Karpas-422 (cell line): ENCODE measurements at places on chromosomes 1 and 21.
A peak's percentile ranks its signal among the peaks of the same experiment; 100 is the strongest.

GRCh38 chr1:99461499-99461898, 184.4 kb upstream of the PALMD start:
- no peak for DNase-seq

GRCh38 chr1:17648457-17649145, 106.5 kb upstream of the ACTL8 start:
- no peak for DNase-seq

DNA sequence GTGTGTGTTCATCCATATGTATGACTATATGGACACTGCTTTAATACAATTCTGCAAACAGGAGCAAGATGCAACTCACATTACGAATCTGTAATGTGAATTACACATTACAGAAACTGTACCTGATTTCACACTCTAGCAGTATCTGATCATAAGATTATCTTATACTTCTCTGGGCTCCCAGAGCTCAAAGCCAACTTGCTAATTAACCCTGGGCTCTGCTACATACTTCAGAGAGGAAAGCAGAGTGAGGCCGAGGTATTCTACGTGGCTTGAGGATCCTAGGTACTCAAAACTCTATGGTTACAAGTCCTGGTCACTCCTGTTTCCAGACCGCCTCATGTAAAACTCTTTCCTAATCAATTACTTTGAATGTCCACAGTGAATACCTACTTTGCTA, 149.2 kb upstream of the KRTAP19-8 start:
- no peak for DNase-seq

GRCh38 chr1:90274376-90274775, 279.5 kb downstream of the ZNF326 start:
- no peak for DNase-seq

GRCh38 chr1:86754265-86754974, 50.0 kb downstream of the SH3GLB1 start:
- no peak for DNase-seq

GRCh38 chr1:114169509-114169908, 15.8 kb upstream of the SYT6 start:
- no peak for DNase-seq

GRCh38 chr1:59128784-59129227, 168.1 kb upstream of the FGGY start:
- no peak for DNase-seq

- DNase-seq: peak; percentile 60
These were observed 42.6 kb downstream of the CD34 start for GRCh38 chr1:207868251-207868773.

- no peak for DNase-seq
These were observed 648.1 kb downstream of the USP25 start for GRCh38 chr21:16377857-16378256.

DNA sequence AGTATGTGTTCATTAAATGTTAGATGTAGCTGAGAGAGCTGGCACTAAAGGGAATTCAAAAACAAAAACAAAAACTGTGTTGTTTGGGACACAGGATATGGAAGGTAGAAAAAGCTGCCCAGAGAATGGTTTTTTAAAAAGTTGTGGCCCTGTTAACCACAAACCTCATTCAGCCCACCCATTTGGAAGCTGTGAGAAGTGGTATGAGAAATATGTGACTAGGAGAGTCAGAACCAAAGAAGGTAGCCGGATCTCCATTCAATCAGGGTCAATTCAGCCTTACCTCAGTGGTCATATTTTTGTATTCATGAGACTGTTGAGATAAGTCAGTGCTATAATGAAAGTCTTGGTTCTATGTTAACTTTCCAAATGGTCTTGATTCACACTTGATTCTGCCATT, 29.8 kb upstream of the CACYBP start:
- no peak for DNase-seq

DNA sequence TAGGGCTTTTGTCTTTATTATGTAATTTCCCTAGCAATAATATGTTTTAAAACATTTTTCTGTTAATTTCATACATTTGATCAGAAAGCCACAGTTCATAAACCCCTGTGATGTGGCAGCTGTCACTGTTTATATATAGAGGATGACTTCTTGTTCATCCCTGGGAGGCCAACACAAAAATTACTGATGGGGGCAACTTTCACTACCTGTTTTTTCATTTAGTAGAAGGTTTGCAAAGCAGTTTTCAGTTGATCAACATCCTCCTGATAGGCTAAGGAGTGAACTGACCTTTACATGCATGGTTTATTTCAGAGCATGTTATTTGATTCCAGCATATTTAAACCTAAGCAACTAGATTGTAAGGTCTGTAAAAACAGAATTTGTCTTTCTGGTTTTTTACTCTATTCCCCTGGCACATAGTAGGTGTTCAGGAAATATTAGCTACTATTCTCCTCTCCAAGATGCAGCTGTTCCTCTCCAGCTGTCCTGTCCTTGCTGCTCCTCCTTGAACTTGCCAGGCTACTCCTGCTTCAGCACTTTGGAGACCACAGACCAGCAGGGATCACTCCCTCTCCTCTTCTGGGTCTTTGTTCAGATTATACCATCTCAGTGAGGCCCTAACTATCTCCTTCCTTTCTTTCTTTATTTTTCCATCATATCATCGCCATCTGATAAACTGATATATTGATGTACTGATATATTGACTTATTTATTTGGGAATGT, 54.7 kb downstream of the ROR1 start:
- peak; percentile 46 for DNase-seq
